ENCODE measurements at places on chromosomes 16 and 17. TPM values are rescaled to one million over a fixed set of nuclear protein-coding genes. Genes with fewer than 3 reads are reported as not detected.
A peak's percentile ranks its signal among the peaks of the same experiment; 100 is the strongest.

DNA sequence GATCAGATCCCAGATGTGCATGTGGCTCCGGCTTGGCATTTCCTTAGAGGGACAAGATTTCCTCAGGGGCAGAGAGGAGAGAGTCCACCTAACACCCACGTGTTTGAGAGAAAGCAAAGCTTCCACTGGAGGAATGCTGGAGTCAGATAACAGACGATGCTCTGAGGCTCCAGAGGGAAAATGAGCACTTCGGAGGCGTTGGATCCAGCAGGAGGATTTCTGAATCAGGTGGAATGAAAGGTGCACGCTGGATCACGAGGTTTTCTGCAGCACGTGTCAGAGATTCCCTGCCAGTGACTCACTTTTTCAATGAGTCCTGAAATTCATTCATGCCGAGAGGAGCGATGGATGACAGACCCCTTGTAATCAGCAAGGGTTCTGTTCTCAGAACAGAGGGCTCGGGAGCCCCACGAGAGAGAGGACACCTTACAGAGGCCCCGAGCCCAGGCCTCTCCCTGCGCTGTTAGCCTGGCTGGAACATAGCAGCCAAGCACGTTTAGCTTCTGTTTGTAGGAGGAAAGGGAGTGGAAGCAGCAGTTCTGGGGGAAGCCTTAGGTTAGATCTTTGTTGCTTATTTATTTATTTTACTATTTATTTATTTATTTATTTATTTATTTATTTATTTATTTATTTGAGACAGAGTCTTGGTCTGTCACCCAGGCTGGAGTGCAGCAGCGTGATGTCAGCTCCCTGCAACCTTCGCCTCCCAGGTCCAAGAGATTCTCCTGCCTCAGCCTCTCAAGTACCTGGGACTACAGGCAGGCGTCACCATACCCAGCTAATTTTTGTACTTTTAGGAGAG lies 49.3 kb upstream of the JPH3 start:
- H3K27me3 ChIP-seq: peaks cover 21% of the 10 kb centered on the region
- H3K4me3 ChIP-seq: no peak overlapping the region
- peaks cover 18% of the 10 kb centered on the region for H3K4me1 ChIP-seq
- no peak for DNase-seq
- peak overlapping the region; percentile 8 for H3K27ac ChIP-seq

Gene KRT32
- total RNA-seq: not detected

GRCh38 chr17:64077379-64077778 lies 52.6 kb downstream of the ERN1 start:
- peaks cover 15% of the 10 kb centered on the region for H3K36me3 ChIP-seq
- H3K4me3 ChIP-seq: no peak overlapping the region
- H3K27me3 ChIP-seq: no peaks in the 10 kb centered on the region

Gene PDF
- 16.2 TPM for total RNA-seq

DNA sequence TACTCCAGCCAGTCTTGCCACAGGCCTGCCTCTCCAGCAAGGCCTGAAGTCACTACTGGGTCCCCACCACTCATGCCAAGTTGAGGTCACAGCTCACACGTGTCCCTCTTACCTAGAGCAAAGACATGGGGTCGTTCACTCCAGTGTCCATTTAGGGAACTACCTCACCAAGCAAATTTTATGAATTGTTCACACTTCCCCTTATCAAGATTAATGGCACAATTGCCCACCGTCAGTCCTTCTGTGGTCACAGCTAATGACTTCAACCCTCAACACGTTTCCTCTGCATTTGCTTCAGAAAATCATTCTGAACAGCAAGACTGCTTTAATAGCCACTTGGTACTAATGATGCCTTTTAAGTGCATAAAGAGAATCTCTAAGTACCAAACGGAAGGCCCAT lies 14.6 kb downstream of the IRX6 start:
- H3K27ac ChIP-seq: no peak overlapping the region
- DNase-seq: no peak
- H3K27me3 ChIP-seq: peaks cover 52% of the 10 kb centered on the region
- no peak overlapping the region for H3K4me3 ChIP-seq

DNA sequence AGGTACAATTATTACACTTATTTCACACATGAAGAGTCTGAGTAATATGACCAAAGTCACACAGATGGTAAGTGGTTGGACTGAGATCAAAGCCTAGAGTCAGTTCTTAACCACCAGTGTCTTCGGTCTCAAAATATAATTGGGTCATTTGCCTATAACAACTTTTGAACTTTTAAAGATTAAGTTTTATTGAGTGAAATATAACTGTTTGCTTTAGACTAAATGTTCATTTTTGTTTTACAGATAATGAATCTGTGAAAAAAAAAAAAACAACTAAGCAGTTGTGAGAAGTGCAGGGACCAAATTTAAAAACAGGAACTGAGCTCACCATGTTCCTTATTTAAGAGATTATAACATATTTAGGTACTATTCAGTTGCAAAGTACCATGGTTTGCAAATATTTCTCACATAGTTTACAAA lies 150.1 kb downstream of the ITFG1 start:
- H3K27me3 ChIP-seq: no peaks in the 10 kb centered on the region
- no peak overlapping the region for H3K4me3 ChIP-seq
- H3K4me1 ChIP-seq: peaks cover 4% of the 10 kb centered on the region
- H3K36me3 ChIP-seq: peaks cover 3% of the 10 kb centered on the region

Gene MYH2
- total RNA-seq: not detected

Gene LSM12
- total RNA-seq: 51.0 TPM

- H3K27ac ChIP-seq: no peak overlapping the region
- peaks cover 16% of the 10 kb centered on the region for H3K4me1 ChIP-seq
- no peak overlapping the region for H3K4me3 ChIP-seq
- no peak for DNase-seq
Observed at GRCh38 chr17:50102164-50102991, 7.2 kb downstream of the PDK2 start.

Gene CHTF18
- total RNA-seq: 13.3 TPM

GRCh38 chr17:8105957-8106398 lies 12.3 kb downstream of the ALOXE3 start:
- H3K4me1 ChIP-seq: peaks cover 9% of the 10 kb centered on the region
- no peak overlapping the region for H3K27ac ChIP-seq
- peaks cover 10% of the 10 kb centered on the region for H3K27me3 ChIP-seq

- peaks cover 56% of the 10 kb centered on the region for H3K4me1 ChIP-seq
- peaks cover 9% of the 10 kb centered on the region for H3K36me3 ChIP-seq
- peak overlapping the region; percentile 100 for H3K4me3 ChIP-seq
- peak overlapping the region; percentile 100 for H3K27ac ChIP-seq
- no peaks in the 10 kb centered on the region for H3K27me3 ChIP-seq
Observed at GRCh38 chr17:29292071-29292991, 1.6 kb downstream of the NUFIP2 start.

GRCh38 chr17:16975744-16976625 lies 4.1 kb upstream of the TNFRSF13B start:
- no peaks in the 10 kb centered on the region for H3K36me3 ChIP-seq
- no peak for DNase-seq
- H3K4me1 ChIP-seq: peaks cover 22% of the 10 kb centered on the region

DNA sequence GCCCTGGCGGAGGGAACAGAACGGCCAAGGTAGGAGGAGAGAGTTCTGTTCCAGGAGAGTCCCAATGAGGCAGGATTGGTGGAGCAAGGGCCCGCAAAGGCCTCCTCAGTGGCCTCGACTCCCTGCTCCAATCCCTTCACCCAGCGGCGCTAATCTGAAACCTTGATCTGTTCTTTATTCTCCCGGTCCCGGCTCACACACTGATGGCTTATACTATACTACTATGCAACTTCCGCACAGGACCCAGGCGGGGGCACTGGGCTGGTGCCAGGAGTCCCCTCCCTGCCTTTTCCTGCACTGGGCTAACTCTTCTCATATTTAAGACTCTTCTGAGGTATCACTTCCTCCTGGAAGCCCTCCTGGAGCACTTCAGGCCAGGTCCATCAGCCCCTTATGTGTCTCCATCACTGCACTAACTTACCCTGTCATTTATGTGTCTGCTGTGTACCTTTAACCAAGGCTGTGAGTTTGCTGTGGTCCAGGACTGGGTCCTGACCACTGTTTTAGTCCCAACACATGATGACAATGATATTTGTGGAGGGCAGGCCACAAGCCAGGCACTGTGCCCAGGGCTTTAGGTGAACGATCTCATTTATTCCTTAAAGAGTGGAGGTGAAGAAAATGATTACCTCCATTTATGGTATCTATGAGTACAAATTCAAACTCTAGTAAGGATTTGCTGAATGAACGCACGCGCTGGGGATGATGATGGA lies 6.8 kb downstream of the CCDC102A start:
- H3K36me3 ChIP-seq: peaks cover 5% of the 10 kb centered on the region
- H3K27me3 ChIP-seq: no peaks in the 10 kb centered on the region
- no peak overlapping the region for H3K4me3 ChIP-seq
- H3K4me1 ChIP-seq: peaks cover 52% of the 10 kb centered on the region
- no peak for DNase-seq

Gene OTOP3
- total RNA-seq: not detected

GRCh38 chr16:11179574-11179973 lies 76.4 kb downstream of the SOCS1 start:
- H3K27me3 ChIP-seq: no peaks in the 10 kb centered on the region
- H3K4me1 ChIP-seq: peaks cover 3% of the 10 kb centered on the region
- H3K36me3 ChIP-seq: peaks cover 17% of the 10 kb centered on the region
- no peak for DNase-seq

- no peak for DNase-seq
- H3K27ac ChIP-seq: no peak overlapping the region
- H3K4me1 ChIP-seq: peaks cover 5% of the 10 kb centered on the region
- H3K36me3 ChIP-seq: peaks cover 19% of the 10 kb centered on the region
Observed at GRCh38 chr17:28860363-28860808, 5.6 kb downstream of the ERAL1 start.

Gene P2RX5
- total RNA-seq: 0.18 TPM

DNA sequence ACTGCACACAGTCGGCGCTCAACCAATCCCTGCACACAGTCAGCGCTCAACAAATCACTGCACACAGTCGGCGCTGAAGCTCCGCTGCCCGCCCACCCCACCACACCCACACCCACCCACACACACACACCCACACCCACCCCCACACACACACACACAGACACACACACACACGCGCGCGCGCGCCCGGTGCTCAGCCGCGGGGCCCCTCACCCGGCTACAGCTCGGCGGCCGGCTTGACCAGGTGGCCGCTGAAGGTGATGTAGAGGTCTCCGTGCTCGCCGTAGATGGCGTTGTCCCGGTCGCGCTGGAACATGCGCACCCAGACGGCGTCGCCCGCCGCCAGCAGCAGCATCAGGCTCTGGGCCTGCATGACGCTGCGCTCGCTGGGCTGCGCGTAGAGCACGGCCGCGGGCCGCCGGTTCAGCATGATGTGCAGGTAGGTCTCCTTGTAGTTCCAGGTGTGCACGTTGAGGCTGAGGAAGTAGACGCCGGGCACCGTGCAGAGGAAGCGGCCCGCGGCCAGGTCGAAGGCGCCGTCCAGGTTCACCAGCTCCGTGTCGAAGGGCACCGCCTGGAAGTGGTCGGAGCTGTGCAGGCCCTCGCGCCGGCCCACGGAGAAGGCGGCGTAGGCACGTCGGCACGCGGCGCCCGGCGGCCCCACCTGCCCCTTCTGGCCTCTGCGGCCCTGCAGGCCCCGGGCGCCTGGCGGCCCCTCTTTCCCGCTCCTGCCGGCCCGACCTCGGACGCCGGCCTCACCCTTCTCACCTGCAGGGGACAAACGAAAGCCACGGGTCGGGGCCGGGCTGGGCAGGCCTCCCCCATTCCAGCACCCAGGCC lies 2.5 kb downstream of the C1QTNF8 start:
- H3K27me3 ChIP-seq: peaks cover 2% of the 10 kb centered on the region
- H3K4me1 ChIP-seq: peaks cover 3% of the 10 kb centered on the region
- no peaks in the 10 kb centered on the region for H3K36me3 ChIP-seq
- H3K27ac ChIP-seq: no peak overlapping the region

- DNase-seq: no peak
- no peaks in the 10 kb centered on the region for H3K36me3 ChIP-seq
- H3K27me3 ChIP-seq: peaks cover 11% of the 10 kb centered on the region
- H3K4me1 ChIP-seq: no peaks in the 10 kb centered on the region
Observed at GRCh38 chr16:56047307-56048234, 143.7 kb upstream of the GNAO1 start.

DNA sequence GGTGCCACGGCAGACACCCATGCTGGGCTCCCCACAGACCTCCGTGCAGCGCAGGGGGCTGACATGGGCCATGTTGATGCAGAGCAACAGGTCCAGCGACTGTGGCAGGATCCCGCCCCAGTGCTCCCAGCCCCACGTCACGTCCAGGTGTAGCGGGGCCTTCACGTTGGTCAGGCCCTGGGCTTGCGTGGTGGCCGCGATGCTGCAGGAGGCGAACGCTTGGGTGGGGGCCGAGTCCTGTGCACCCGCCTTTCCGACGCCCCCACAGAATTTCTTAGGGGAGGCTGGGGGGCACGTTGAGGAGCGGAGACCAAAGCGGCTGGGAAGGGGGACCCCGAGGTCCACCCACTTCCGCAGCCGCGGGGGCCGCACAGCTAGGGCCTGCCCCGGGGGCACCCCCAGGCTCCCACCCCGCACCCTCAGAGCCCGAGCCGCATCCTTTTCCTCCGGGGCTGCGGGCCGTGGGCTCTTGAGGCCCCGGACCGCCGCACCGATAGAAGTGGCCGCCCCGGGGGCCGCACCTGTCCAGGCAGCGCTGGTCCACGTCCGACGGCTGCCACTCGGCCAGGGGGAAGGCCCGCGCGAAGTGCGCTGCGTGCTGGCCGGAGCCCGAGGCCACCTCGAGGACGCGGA lies 416 bp downstream of the METTL26 start:
- H3K36me3 ChIP-seq: no peaks in the 10 kb centered on the region
- peaks cover 8% of the 10 kb centered on the region for H3K4me1 ChIP-seq
- DNase-seq: no peak
- H3K27me3 ChIP-seq: no peaks in the 10 kb centered on the region

DNA sequence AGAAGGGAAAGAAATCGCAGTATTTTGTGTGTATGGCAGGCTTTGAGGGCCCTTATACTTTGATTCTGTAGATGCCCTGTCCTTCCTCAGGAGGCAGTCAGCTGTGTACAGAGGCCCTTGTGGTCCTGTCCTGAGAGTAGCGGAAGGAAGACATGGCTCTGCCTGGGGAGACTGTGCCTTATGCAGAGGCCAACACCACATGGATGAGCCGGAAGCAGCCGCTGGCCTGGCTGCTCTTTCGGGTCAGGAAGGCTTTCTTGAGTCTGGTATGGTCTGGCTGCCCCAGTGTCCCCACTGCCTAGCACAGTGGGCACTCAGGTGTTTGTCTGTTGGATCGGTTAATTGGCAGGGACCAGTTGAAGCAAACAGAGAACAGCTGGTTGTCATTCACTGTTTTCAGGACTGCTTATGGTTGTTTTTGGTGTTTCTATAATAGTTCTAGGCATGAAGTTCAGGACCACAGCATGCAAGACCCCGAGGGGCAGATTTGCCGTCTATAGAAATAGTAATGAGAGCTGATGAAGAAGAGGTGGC lies 12.4 kb downstream of the USP10 start:
- H3K4me1 ChIP-seq: peaks cover 13% of the 10 kb centered on the region
- no peak overlapping the region for H3K4me3 ChIP-seq
- H3K36me3 ChIP-seq: no peaks in the 10 kb centered on the region
- no peak for DNase-seq
- H3K27me3 ChIP-seq: no peaks in the 10 kb centered on the region

- no peaks in the 10 kb centered on the region for H3K36me3 ChIP-seq
- H3K27ac ChIP-seq: peak overlapping the region; percentile 97
- H3K4me3 ChIP-seq: peak overlapping the region; percentile 17
- peaks cover 38% of the 10 kb centered on the region for H3K4me1 ChIP-seq
- DNase-seq: no peak
Observed at GRCh38 chr16:66580605-66581209, 1.4 kb downstream of the CMTM2 start.

Gene KRTAP9-8
- total RNA-seq: not detected

Gene MT1M
- 0.59 TPM for total RNA-seq

GRCh38 chr16:67349172-67349571 lies 22.6 kb downstream of the LRRC36 start:
- no peak overlapping the region for H3K4me3 ChIP-seq
- no peaks in the 10 kb centered on the region for H3K4me1 ChIP-seq
- no peak overlapping the region for H3K27ac ChIP-seq
- peaks cover 2% of the 10 kb centered on the region for H3K36me3 ChIP-seq
- no peak for DNase-seq
